ENCODE measurements at places on chromosomes 2 and 18. TPM values are rescaled to one million over a fixed set of nuclear protein-coding genes. Genes with fewer than 3 reads are reported as not detected.

DNA sequence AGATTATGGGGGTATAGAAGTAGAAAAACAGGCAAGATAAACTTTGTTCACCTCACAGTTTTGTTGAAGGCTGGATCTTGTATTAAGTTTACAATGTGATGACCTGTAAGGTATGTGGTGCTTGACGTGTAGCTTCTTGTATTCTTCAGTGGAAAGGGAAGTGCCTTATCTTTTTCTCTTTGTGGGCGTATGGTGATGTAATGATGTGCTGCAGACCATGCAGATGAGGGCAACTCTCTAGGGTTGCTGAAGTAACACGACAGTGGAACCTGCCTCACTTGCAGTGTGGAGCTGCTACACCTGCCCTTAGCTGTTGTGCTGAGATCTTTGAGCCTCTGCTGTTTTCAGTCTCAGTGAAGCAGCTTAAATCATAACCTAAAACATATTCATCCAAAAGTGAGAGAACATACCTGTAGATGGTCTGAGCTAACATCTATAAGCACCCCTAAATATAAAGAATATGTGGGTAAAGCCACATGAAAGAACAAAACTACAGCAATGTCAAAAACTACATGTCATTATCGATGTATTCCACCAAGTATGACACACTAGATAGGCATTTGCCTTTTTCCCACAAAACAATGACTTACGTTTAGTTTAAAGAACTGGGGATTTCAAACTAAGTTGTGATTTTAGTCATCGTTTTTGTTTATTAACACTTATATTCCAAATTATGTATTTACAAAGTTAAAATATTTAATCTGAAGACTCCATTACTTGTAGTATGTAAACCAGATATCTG is 1144.1 kb downstream of the CNTNAP5 start:
- DNase-seq: no peak
- H3K4me3 ChIP-seq: no peak overlapping the region
- no peaks in the 10 kb centered on the region for H3K4me1 ChIP-seq
- H3K36me3 ChIP-seq: no peaks in the 10 kb centered on the region
- no peaks in the 10 kb centered on the region for H3K27me3 ChIP-seq

- peaks cover 75% of the 10 kb centered on the region for H3K27me3 ChIP-seq
- peak within 1 kb of the TSS; percentile 52 for H3K4me3 ChIP-seq
- peaks cover 6% of the 10 kb centered on the region for H3K4me1 ChIP-seq
- H3K36me3 ChIP-seq: no peaks in the 10 kb centered on the region
- no peak for DNase-seq
These were observed at the start of gene ZDBF2 for GRCh38 chr2:206274434-206275311. Gene ZDBF2, plus strand, starts transcription at chr2:206274663. Its CDS starts 7,187 bp downstream, at chr2:206281850.

Gene SKA1
- total RNA-seq: 11.5 TPM

- H3K4me1 ChIP-seq: peaks cover 13% of the 10 kb centered on the region
- peaks cover 10% of the 10 kb centered on the region for H3K36me3 ChIP-seq
- no peak for DNase-seq
- no peaks in the 10 kb centered on the region for H3K27me3 ChIP-seq
- no peak overlapping the region for H3K27ac ChIP-seq
These were observed 110.3 kb downstream of the DOCK10 start for GRCh38 chr2:224931956-224932355.

DNA sequence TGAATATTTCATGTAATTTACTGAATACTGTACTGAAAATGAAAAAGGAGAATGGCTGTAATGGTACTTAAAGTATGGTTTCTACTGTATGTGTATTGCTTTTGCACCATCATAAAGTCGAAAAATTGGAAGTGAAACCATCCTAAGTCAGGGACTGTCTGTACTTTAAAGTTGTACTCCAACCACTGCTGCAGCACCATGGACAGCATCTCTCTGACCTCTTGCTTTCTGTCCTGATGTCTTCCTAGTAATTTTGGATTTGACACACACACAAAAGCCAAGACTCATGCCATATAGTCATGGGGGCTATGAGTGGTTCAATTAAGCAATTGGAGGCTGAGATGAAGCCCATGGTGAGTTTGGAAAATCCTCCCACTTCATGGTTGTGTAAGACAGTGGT is 256.3 kb upstream of the PKDCC start:
- no peak overlapping the region for H3K4me3 ChIP-seq
- H3K27me3 ChIP-seq: no peaks in the 10 kb centered on the region
- no peaks in the 10 kb centered on the region for H3K36me3 ChIP-seq
- peak; percentile 13 for DNase-seq

GRCh38 chr2:10146366-10147005 is 23.9 kb downstream of the RRM2 start:
- peaks cover 31% of the 10 kb centered on the region for H3K4me1 ChIP-seq
- no peak for DNase-seq
- no peak overlapping the region for H3K4me3 ChIP-seq
- no peaks in the 10 kb centered on the region for H3K27me3 ChIP-seq
- no peak overlapping the region for H3K27ac ChIP-seq
- H3K36me3 ChIP-seq: peaks cover 53% of the 10 kb centered on the region

Gene SIX2
- 0.90 TPM for total RNA-seq

- no peak overlapping the region for H3K4me3 ChIP-seq
- DNase-seq: no peak
- H3K36me3 ChIP-seq: no peaks in the 10 kb centered on the region
- no peaks in the 10 kb centered on the region for H3K4me1 ChIP-seq
- H3K27me3 ChIP-seq: no peaks in the 10 kb centered on the region
These were observed 236.4 kb downstream of the LRRTM1 start for GRCh38 chr2:80068038-80068731.

DNA sequence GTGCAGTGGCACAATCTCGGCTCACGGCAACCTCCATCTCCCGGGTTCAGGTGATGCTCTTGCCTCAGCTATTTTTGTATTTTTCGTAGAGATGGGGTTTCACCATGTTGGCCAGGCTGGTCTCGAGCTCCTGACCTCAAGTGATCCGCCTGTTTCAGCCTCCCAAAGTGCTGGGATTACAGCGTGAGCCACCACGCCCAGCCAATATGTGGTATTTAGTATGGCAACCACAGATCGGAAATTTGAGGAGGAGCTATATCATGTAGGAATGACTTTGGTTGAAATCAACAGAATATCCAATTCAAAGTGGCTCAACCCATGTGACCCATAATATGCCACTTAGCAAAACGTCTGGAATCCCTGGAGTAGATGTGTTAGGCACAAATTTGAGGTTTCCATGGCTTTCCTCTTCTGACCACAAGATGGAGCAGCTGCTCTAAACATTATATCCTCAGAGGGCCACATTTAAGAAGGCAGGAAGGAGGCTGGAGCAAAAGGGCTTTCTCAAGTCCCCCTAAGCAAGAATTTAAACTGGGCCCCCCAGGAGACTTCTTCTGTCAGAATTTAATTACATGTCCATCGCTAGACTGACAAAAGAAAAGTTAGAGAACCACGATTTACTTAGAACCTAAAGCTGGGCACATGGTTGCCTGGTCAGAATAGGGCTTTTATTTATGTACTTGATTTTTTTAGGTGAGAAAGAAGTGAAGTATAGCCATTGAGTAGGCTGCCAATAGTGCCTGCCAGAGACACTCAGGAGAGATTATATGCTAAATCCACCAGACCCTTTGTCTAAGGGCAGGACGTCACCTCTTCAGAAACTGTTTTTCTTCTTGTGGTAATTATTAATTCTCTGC is 49.6 kb upstream of the ITSN2 start:
- H3K27me3 ChIP-seq: no peaks in the 10 kb centered on the region
- H3K4me3 ChIP-seq: no peak overlapping the region
- no peaks in the 10 kb centered on the region for H3K4me1 ChIP-seq

Gene CXCR1
- total RNA-seq: 0.24 TPM

DNA sequence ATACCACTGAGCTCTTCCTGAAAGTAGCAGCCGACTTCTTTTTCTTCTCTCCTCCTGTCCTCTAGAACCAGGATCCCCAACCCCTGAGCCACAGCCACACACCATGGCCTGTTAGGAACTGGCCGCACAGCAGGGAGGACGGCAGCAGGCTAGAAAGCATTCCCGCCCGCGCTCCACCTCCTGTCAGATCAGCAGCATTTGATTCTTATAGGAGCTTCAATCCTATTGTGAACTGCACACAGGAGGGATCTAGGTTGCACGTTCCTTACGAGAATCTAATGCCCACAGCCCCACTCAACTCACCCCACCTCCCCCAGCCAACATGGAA is 179.1 kb upstream of the SH3BP4 start:
- no peaks in the 10 kb centered on the region for H3K27me3 ChIP-seq
- no peaks in the 10 kb centered on the region for H3K4me1 ChIP-seq
- H3K36me3 ChIP-seq: no peaks in the 10 kb centered on the region
- no peak overlapping the region for H3K4me3 ChIP-seq
- H3K27ac ChIP-seq: no peak overlapping the region

Gene POU3F3
- total RNA-seq: 0.14 TPM

Gene DCDC2C
- 0.38 TPM for total RNA-seq

- peaks cover 14% of the 10 kb centered on the region for H3K4me1 ChIP-seq
- no peak overlapping the region for H3K27ac ChIP-seq
- DNase-seq: no peak
These were observed 31.4 kb downstream of the QPCT start for GRCh38 chr2:37375741-37376288.

GRCh38 chr2:173669888-173670287 is 295.3 kb downstream of the SP3 start:
- H3K27ac ChIP-seq: no peak overlapping the region
- H3K27me3 ChIP-seq: peaks cover 2% of the 10 kb centered on the region
- no peaks in the 10 kb centered on the region for H3K36me3 ChIP-seq
- no peaks in the 10 kb centered on the region for H3K4me1 ChIP-seq

GRCh38 chr2:72988726-72989273 is 71.5 kb downstream of the EMX1 start:
- no peak overlapping the region for H3K27ac ChIP-seq
- H3K4me1 ChIP-seq: no peaks in the 10 kb centered on the region
- no peak overlapping the region for H3K4me3 ChIP-seq
- H3K36me3 ChIP-seq: no peaks in the 10 kb centered on the region

DNA sequence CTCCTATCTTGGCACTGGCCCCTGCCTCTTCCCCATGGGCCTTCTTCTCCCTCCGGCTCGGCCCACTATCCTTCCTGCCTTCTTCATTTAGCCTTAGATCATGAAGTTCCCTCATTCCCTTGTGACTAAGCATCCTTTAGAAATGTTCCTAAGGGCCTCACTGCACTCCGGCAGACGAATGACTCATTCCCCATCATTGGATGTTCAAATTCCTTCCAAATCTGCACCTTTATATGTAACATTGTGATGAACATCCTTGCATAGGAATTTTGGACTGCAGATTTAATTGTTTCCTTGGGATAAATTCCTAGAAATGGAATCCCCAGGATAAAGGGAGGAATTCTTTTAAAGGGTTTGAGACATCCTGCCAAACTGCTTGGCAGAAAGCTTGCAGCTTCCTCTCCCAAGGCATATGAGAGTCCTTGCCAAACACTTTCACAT is 19.0 kb downstream of the CRACDL start:
- no peaks in the 10 kb centered on the region for H3K36me3 ChIP-seq
- H3K4me1 ChIP-seq: peaks cover 3% of the 10 kb centered on the region
- no peak for DNase-seq
- H3K4me3 ChIP-seq: no peak overlapping the region
- H3K27me3 ChIP-seq: no peaks in the 10 kb centered on the region

Gene CD302
- 4.6 TPM for total RNA-seq

DNA sequence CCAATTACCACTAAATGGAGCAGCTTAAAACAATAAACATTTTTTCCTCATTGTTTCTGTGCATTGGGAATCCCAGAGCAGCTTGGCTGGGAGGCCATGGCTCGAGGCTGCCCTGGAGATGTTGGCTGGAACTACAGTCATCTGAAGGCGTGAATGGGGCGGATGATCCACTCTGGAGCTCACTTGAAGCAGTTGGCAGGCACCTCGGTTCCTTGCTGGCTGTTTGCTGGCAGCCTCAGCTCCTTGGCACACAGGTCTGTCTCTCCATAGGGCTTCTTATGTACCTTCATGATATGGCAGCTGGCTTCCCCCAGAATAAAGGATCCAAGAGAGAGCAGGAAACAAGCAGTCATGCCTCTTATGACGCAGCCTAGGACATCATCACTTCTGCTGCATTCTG is 227.0 kb upstream of the COPS8 start:
- no peaks in the 10 kb centered on the region for H3K27me3 ChIP-seq
- H3K4me3 ChIP-seq: no peak overlapping the region
- no peak overlapping the region for H3K27ac ChIP-seq

- DNase-seq: no peak
- H3K4me1 ChIP-seq: no peaks in the 10 kb centered on the region
- H3K4me3 ChIP-seq: no peak overlapping the region
- H3K27me3 ChIP-seq: peaks cover 3% of the 10 kb centered on the region
These were observed 85.2 kb downstream of the MDH1 start for GRCh38 chr2:63673865-63674533.

- DNase-seq: no peak
- no peaks in the 10 kb centered on the region for H3K36me3 ChIP-seq
- H3K27me3 ChIP-seq: no peaks in the 10 kb centered on the region
- H3K4me1 ChIP-seq: no peaks in the 10 kb centered on the region
These were observed 459.4 kb upstream of the MC4R start for GRCh38 chr18:60831971-60832370.

GRCh38 chr18:47679864-47680263 is 250.6 kb downstream of the SMAD2 start:
- no peaks in the 10 kb centered on the region for H3K36me3 ChIP-seq
- H3K27ac ChIP-seq: no peak overlapping the region
- DNase-seq: no peak
- H3K4me1 ChIP-seq: no peaks in the 10 kb centered on the region
- no peaks in the 10 kb centered on the region for H3K27me3 ChIP-seq

Gene EPAS1
- 3.1 TPM for total RNA-seq

- H3K36me3 ChIP-seq: peaks cover 3% of the 10 kb centered on the region
- H3K4me3 ChIP-seq: no peak overlapping the region
- DNase-seq: no peak
These were observed 25.8 kb downstream of the PLEKHA3 start for GRCh38 chr2:178506101-178506500.

GRCh38 chr2:136219963-136220362 is 102.0 kb upstream of the CXCR4 start:
- H3K36me3 ChIP-seq: no peaks in the 10 kb centered on the region
- H3K4me1 ChIP-seq: no peaks in the 10 kb centered on the region
- no peaks in the 10 kb centered on the region for H3K27me3 ChIP-seq
- H3K27ac ChIP-seq: no peak overlapping the region
- no peak for DNase-seq
- H3K4me3 ChIP-seq: no peak overlapping the region

DNA sequence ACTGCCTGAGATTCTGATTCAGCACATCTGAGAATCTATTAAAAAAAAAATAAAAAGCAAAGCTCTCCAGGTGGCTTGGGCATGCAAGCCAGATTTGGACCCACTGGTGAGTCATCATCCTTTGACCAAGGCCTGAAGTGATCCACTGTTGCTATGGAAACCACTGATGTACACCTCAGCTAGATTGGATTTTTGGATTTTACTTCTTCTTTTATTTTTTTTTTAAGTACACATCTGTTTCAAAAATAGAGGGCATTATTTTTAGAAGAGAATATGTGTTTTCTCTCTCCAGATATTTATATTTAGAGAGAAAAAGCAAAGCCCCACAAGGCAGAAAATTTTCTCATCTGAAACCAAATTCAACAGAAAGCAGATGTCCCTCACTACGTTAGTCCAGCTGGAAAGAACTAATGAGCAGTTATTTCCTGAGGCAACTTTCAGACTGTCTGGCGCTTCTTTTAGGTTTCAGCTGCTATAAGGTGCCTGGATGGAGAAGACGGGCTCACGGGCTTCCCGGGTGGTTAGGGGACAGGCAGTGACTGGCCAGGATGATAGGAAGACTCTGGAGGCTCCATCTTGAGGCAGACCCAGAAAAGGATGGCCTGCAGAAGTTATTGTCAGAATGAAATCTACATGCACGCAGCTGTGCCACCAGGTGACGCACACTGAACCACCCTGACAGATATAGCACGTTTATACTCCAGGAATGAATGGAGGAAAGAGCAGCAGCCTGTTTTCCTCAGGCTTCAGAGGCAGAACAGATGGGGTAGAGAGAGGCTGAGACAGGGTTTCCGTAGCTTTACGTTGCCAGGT is 50.5 kb downstream of the MRPL35 start:
- no peak for DNase-seq
- H3K27ac ChIP-seq: no peak overlapping the region
- no peak overlapping the region for H3K4me3 ChIP-seq
- H3K36me3 ChIP-seq: no peaks in the 10 kb centered on the region
- no peaks in the 10 kb centered on the region for H3K27me3 ChIP-seq

Gene PROKR1
- total RNA-seq: 0.05 TPM

Gene FAM124B
- total RNA-seq: 2.0 TPM

Data from thymus (tissue), 14 donors.